ENCODE measurements at places on chromosomes 4 and X.

- no peak for DNase-seq
These were observed 73.1 kb downstream of the MAMLD1 start for GRCh38 chrX:150436195-150436594.

DNA sequence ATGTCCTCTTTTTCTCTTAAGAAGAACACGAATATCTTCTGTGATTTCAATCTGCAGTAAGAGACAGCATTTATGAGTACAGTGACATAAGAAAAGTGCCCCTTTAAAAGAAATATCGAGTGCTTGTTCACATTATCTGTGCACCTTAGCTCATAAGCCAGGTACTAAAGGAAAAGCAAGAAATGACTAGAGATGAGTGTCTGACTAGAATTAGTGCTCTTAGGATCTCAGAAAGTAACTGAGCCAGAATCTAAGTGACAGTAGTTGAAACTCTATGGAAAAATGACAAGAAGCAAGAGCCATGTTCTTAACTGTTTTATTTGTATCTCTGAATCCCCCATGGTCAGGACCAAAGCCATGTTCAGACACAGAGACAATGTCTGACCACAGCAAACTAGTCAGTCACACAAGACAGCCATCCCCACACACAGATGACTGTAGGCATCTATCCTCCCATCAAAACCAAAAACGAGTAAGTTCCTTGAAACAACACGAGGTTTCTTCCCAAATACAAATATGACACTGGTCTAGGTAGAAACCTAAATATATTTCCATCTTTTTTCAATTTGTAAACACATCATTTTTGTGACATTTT is 36.8 kb downstream of the ACSL4 start:
- DNase-seq = no peak

DNA sequence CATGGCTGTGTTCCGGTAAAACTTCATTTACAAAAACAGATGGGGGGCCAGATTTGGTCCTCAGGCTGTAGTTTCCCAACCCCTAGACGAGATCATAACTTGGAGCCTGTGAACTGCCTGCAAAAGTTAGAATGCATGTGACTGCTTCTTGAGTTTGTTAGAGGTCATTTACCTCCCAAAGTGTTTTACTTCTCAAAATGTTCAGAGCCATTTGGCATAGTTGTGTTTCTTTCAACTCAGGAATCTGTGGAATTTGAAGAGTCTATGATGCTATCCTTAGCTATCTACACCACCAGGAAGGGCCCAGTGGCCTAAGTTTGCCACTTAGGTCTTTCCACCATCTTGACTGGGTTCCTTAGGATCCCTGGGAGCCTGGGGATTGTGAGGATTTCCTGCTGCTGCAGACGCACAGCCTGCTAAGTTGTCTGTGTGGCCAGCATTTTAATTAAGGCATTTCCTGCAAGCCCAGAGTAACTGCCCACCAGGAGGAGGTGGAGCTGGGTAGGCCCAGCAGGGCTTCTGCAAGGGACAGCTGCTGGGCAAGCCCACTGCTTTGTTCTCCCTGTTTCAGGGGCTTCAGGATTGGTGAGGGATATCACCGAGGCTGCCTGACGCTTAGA is 53.1 kb downstream of the CCNI start:
- DNase-seq = no peak

- DNase-seq = no peak
These were observed 45.6 kb downstream of the SOD3 start for GRCh38 chr4:24840826-24841543.

DNA sequence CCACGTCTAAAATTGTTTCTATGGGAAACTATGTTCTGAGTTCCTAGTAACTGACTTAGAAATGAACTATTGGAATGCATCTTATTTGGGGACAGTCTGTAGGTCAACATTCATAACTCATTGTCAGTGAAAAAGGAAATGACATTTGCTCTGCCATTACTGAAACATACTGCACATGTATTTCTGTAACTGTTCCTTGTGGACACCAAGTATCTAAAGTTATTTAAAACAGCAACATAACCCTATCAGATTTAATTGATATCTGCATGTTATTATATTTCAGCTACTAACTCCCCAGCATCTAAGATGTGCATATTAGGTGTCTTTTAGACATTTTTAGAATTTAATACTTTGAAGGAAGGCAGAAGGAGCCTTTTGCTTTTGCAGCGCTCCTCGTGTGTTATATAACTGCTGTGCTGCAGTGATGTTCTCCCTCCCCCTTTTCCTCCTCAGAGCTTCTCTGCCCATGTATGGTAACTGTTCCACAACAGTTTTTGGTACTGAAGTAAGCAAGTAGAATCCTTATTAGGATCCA is 37.2 kb upstream of the TMEM131L start:
- no peak for DNase-seq

GRCh38 chr4:59570860-59571476 is 1629.2 kb upstream of the ADGRL3 start:
- DNase-seq = peak; percentile 36

DNA sequence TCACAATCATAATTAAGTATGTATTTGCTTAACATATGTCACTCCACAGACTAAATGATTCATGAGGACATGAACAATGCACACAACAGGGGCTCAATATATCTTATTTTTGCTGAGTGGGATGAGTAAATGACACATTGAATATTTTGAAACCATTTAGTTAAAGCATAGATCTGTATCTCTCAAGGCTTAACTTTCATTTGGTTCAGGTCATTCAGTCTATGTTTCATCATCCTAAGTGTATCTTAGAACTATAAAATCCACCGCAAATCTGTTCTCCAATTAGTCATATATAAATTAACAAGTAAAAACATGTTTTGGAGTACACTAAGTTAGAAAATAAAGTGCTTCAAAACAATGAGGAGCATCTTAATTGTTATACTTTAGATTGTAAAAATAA is 45.8 kb downstream of the AREG start:
- DNase-seq = no peak

DNA sequence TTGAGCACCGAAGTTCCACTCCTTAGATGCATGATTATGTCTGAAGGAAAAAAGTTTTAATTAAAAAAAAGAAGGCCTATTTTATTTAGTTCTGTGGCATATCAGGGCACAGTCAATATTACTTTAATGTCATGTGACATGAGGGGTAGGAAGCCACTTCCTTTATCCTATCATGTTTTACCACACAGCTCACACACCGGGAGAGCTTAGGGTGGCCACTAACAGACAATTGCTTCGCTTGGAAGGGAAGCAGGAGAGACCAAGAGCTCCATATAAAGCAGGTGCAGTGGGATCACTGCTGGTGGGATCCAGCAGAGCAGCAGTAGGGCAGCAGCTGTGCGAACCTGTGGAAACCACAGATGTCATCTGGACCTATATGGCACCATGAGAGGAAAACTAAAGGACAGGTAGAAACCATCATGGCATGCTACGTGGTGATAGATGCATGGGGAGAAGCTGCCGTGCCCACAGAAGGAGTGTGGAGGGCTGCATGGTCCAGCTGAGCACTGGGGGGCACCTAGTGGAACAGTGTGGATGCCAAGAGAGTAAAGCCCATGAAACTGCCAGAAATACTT is 52.0 kb downstream of the DTHD1 start:
- no peak for DNase-seq

DNA sequence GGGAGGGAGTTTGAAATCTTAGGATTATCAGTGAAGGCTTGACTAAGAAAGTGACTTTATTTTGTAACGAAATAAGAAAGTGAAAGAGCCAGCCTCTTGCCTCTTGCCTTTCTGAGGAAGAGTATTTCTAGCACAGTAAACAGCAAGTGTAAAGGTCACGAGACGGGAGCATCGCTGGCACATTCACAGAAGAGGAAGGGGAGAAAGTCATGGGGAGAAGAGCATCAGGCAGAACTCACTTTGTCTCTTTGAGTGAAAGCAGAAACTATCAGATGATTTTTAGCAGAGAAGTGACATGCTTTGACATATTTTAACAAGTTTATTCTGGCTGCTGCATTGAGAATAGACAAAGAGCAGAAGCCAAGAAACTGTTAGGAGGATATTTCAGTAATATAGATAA is 313.8 kb downstream of the CAMK2D start:
- DNase-seq = no peak

DNA sequence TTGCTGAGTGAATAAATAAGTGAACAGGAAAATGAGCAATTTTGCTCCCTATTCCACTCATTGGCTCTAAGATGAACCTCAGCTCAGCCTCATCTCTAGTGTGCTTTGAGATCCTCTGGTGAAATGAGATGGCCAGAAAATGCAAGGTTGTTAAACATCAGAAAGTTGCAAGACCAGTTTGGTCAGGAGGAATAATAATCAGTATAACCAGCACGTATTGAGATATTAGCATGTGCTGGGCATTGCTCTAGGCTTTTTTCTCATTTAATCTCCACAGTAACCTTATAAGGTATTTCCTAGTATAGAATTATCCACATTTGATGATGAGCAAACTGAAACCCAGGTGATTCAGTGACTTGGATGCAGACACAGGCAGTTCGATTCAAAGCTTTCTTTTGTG is 110.5 kb upstream of the PAK3 start:
- peak; percentile 32 for DNase-seq

DNA sequence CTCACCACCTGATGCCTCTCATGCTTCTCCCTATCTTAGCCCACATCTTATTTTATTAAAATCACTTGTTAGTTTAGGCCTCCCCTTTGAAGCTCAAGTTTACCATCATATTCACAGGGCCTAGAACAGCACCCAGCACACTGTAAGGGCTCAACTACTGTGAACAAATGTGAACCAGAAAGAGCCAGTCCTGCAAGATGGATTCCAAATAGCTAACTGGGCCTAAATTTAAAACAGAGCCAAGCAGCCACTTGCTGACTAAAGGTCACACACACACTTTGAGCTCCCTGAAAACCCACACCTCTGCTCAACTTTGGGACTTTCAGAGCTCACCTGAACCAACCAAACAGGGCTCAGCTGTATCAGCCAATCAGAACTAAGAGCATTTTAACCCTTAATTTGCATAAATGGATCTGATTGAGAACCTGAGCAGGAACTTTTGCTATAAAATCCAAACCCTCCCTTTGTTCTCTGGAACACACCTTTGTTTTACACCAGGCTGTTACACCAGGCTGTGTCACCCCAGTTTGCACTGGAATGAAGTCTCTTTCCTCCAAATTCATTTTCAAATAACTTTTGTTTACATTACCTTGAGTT is 62.1 kb upstream of the EXOC1L start:
- no peak for DNase-seq

All from NCI-H510A treated with DMSO at 0.1 percent for 48 hours (cell line).